ENCODE measurements at places on chromosomes 12 and 14. TPM values are rescaled to one million over a fixed set of nuclear protein-coding genes. Genes with fewer than 3 reads are reported as not detected.

TTC9 gene
- total RNA-seq = 0.13 TPM

RDH16 gene
- total RNA-seq = under 0.01 TPM

RNASE8 gene
- not detected for total RNA-seq

STYK1 gene
- 14.4 TPM for total RNA-seq

KCNA5 gene
- total RNA-seq = not detected

PRORP gene
- 55.1 TPM for total RNA-seq

CCDC63 gene
- total RNA-seq = not detected

IFI27L2 gene
- total RNA-seq = 35.5 TPM

BBOF1 gene
- total RNA-seq = 2.7 TPM

NOVA1 gene
- total RNA-seq = 6.2 TPM

SLC4A8 gene
- 5.5 TPM for total RNA-seq

SAMD15 gene
- total RNA-seq = 1.7 TPM

SIX1 gene
- total RNA-seq = 1.2 TPM

SLC5A8 gene
- total RNA-seq = not detected

LRIG3 gene
- 94.5 TPM for total RNA-seq

WIF1 gene
- total RNA-seq = not detected

HEATR5A gene
- total RNA-seq = 45.2 TPM

LRRC74A gene
- total RNA-seq = not detected

ZFHX2 gene
- total RNA-seq = 0.86 TPM

SYCP3 gene
- total RNA-seq = 0.07 TPM

LPAR5 gene
- not detected for total RNA-seq

PZP gene
- 0.93 TPM for total RNA-seq

ARL1 gene
- total RNA-seq = 83.9 TPM

TSPAN9 gene
- 46.1 TPM for total RNA-seq

LRRC43 gene
- 0.57 TPM for total RNA-seq

ARF6 gene
- 92.3 TPM for total RNA-seq

LLPH gene
- 8.4 TPM for total RNA-seq

WNT1 gene
- not detected for total RNA-seq

MYH6 gene
- not detected for total RNA-seq

KLRG1 gene
- total RNA-seq = 12.6 TPM

PPP1R1A gene
- total RNA-seq = not detected

SIX6 gene
- total RNA-seq = not detected

PRIMA1 gene
- not detected for total RNA-seq

ELK3 gene
- 100 TPM for total RNA-seq

MANSC1 gene
- total RNA-seq = 43.6 TPM

KRT71 gene
- not detected for total RNA-seq
